ENCODE measurements at places on chromosomes 3 and 15.

DNA sequence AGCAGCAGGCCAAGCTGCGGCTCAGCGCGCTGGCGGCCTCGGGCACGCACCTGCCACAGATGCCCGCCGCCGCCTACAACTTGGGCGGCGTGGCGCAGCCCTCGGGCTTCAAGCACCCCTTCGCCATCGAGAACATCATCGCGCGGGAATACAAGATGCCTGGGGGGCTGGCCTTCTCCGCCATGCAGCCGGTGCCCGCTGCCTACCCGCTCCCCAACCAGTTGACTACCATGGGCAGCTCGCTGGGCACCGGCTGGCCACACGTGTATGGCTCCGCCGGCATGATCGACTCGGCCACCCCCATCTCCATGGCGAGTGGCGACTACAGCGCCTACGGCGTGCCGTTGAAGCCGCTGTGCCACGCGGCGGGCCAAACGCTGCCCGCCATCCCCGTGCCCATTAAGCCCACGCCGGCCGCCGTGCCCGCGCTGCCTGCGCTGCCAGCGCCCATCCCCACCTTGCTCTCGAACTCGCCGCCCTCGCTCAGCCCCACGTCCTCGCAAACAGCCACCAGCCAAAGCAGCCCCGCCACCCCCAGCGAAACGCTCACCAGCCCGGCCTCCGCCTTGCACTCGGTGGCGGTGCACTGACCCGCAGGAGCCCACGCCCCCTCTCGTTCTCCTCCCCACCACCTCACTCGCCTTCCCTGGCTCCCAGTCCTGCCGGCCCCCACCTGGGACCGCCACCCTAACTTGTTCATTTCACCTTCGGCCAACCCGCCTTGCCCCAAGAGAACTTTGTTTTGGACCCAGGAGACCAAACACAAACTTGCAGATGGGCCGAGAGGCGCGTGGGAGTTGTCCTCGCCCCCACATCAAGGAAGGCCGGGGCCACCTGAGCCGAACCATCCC is 1.5 kb downstream of the FOXB1 start:
- DNase-seq, result no peak

- no peak for DNase-seq
These were observed 92.4 kb downstream of the GHSR start for GRCh38 chr3:172355836-172356235.

DNA sequence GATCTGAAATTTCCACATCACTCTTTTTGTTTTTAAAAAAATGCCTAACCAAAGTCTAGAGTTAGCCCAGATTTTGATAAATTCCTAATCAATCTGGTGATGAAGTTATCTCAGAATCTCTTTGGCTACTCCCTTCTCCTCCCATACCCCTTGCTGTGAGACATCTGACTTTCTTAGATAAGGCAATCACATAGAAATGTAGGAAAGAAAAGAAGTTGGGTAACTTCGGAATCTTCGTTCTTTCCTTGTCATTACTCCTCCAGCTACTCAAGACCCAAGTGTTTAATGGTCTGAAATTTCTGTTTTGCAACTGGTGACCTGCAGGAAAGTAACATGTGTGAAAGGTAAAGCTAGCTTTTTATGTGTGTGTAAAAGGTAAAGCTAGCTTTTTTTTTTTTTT is 37.8 kb downstream of the MYL3 start:
- DNase-seq, result no peak

DNA sequence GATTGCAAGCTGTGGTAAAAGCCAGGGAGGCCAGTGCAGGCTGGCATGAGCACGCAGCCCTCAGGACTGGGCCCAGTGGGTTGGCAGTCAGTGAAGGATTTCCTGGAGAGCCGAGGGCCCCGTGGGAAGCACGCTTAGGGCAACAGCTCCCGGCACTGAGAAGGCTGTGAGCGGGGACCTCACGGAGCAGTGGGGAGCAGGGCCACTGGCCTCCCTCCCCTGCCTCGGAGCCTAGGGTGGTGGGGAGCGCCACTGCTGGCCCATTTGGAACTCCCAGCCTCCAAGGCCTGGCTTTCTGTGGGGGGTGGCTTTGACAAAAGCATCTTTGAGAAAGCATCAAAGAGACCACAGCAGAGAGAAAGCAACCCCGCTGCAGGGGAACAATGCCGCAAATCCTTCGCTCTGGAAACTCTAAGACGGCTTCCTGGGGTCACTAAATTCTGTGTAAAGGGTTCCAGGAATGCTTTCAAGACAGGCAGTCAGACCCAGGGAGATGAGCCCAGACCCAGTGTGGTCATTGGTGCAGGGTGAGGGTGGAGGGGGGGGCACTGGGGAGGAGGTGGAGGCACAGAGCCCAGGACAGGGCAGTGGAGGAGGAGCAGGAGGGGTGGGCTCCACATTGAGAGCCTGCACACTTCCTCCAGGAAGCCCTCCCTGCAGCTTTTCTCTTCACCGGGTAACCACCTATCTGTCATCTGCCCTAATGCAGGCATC is 9.5 kb upstream of the APBA2 start:
- no peak for DNase-seq

- DNase-seq, result no peak
These were observed 265.5 kb upstream of the ROPN1 start for GRCh38 chr3:124257336-124257864.

- DNase-seq, result no peak
These were observed 121.0 kb downstream of the ASB7 start for GRCh38 chr15:100723315-100723801.

DNA sequence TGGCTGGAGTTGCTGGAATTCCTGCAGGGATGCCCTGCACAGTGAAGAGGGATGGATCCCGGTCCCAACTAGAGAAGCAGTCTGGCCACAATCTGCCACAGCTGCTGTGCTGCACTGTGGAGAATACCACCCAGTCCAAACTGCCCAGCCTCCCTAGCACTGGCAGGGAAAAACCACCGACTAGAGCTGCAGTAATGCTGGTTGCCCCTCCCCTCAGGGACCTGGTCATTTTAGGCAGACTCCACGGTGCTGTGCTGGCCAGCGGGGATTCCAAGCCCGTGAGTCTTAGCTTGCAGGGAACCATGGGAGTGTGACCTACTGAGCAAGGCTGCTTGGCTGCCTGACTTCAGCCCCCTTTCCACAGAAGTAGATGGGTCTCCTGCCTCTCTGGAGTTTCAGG is 478.0 kb upstream of the ATP11B start:
- no peak for DNase-seq

- no peak for DNase-seq
These were observed 51.3 kb downstream of the ABCC5 start for GRCh38 chr3:183966361-183966791.

DNA sequence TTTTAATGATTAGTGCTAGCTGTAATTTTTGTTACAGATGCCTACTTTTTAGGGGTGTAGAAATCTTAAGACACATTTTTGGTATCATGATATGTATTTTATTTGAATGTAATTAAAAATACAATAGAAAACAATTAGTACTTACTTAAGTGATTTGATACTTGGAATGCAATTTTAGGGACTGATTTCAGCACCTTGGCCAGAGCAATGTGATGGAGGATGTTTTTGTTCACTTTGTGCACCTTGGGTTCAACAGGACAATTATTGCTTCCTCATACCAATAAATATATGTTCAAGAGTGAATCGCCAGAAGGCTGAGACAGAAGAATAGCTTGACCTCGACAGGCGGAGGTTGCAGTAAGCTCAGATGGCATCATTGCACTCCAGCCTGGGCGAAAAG is 22.3 kb downstream of the GMNC start:
- DNase-seq, result no peak

- DNase-seq, result no peak
These were observed 3.0 kb upstream of the STAG1 start for GRCh38 chr3:136755192-136755591.

GRCh38 chr3:45182915-45183871 is 37.0 kb upstream of the CDCP1 start:
- DNase-seq, result no peak

- no peak for DNase-seq
These were observed 16.9 kb upstream of the FSIP1 start for GRCh38 chr15:39799552-39800011.

DNA sequence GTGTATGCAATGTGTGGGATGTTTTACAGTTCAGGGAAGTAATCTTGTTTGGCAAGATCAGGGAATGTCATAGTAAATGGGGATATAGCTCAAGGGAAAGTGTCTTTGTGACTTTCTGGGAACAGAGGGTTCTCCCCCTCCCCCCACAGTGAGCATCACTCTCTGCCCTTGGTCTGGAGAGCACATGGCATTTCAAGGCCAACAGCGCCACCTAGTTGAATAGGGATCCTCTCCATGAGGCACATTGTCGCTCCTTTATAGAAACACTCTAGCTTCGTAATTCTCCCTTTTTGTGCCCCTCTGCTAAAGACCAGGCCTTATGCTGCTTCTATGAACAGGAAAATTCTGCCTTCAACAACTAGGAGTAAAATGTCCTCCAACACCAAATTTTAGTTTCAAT is 37.1 kb upstream of the ARNT2 start:
- DNase-seq, result peak; percentile 6

- DNase-seq, result no peak
These were observed 297.1 kb upstream of the ROPN1 start for GRCh38 chr3:124288996-124289395.

GRCh38 chr3:141735770-141736465 is 2.2 kb upstream of the RNF7 start:
- DNase-seq, result no peak

DNA sequence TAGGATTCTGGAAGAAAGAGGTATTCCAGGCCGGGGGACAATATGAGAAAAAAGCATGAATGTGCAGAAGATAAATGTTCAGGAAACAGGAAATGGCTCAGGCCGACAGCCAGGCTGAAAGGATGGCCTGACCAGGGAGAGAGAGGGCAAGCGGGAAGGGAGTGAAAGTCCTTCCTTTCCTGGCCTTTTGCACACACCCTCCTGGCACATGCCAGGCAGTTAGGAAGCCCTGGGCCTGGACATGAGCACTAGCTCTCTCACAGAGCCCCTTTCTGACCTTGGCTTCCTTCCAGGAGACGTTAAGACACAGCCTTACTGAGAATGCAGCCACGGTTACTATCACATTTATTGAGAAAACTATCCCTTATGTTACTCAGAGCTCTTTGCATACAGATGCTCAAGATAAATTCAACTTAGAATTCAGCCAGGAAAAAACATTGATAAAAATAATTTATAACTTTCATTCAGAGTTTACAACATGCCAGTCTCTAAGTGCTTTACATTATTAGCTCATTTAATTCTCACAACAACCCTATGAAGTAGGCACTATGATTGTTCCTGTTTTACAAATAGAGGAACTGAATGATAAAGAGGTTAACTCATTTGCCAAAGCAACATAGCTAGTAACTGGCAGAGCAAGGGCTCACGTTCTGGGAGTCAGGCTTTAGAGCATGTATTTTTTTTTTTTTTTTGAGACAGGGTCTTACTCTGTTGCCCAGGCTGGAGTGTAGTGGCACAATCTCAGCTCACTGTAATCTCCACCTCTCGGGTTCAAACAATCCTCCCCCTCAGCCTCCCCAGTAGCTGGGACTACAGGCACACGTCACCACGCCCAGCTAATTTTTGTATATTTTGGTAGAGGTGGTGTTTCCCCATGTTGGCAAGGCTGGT is 39.4 kb upstream of the SMAD3 start:
- no peak for DNase-seq

DNA sequence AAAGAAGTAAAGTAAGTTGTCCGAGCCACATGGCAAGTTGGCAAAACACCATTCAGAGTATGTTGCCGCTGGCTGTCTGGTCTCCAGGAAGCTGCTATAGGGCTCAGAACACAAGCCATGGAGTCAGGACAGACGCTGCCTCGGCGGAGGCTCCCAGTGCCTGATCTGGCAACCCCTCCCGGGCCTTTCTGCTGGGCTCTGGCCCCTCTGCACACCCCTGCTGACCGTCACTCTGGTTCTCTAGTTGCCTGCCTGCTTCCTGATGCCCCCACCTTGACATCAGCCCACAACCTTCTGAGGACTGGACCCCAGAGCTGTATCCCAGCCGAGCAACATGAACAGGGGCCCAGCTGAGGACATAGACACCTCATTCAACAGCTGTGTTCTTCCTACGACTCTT is 39.1 kb downstream of the MGLL start:
- DNase-seq, result no peak

DNA sequence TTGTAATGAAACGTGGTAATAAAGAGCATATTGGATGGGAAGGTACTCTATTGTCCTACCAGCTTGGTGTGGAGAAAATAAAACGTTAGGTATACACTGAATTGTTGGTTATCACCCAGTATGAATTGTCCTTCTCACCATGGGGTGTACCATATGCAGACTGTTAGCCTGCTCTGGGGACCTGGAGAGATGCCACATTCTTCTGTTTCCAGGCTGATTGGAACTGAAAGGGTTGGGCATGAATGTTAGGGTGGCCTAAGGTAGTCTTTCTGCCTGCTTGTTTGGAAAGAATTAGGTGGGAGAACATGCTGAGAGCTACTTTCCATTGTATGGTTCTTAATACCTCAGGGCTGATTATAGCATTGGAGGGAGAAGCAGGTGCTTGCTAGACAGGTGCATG is 340.6 kb downstream of the PTPRG start:
- no peak for DNase-seq

- DNase-seq, result peak; percentile 35
These were observed 3.5 kb downstream of the DUSP7 start for GRCh38 chr3:52052831-52053306.

DNA sequence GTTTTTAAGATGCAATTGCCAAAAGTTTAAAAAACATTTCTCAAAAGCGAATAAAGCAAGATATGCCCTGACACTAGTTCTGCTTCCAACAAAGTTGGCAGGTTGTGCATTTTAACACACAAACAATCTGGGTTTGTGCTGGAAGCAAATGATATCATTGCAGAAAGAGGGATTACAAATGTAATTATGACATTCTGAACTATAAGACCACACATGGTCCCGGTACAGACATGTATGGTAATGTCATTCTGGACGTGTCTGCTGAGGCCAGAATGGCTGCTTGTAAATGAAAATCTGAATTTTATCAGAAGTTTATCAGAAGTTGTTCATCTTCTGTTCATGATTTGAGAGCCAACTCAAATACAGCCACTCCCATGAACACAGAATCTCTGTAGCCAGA is 10.7 kb downstream of the TMC3 start:
- no peak for DNase-seq

DNA sequence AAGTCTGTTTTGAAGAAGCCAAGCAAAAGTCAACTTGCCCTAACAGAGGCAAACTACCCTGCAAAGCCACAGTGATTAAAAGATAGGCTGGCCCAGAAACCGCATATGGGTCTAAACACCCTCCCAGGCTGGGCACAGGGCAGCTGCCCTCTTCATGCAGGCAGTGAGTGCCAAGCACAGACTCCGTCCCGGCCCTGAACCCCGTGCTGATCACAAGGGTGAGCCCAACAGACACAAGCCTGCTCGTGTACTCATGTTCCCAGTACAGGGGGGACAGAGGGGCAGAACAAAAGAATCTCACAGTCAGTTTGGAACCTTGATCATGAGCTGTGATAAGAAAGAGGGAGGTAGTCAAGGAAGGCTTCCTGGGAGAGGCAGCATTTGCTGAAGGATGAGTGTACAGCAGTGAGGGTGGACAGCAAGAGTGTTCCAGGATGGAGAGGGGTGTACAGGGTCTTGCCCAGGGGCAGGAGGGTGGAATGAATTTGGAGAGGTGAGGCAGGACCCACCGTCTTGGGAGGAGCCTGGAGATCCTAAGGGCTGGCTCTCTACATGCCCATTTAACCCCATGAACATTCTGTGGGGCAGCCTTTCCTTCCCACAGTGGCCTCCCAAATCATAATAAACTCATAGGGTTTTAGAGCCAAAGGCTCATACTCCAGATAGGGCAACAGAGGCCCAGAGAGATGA is 43.2 kb upstream of the PRR23E start:
- DNase-seq, result no peak

- no peak for DNase-seq
These were observed 50.9 kb upstream of the OSTN start for GRCh38 chr3:191148131-191148530.

Data from stimulated activated CD4-positive, alpha-beta T cell treated with anti-CD3 and anti-CD28 coated beads, Interleukin-1b, Interleukin-23, amount 100 ng/mL, for 48 hours (primary cell).